ENCODE measurements at places on chromosomes 2 and 18.
A peak's percentile ranks its signal among the peaks of the same experiment; 100 is the strongest.

GRCh38 chr2:88355486-88355885 lies 97.0 kb downstream of the FOXI3 start:
- no peak for DNase-seq

- no peak for DNase-seq
These were observed 467 bp upstream of the WDR35 start for GRCh38 chr2:19990416-19990728.

- DNase-seq = no peak
These were observed 12.6 kb upstream of the KCMF1 start for GRCh38 chr2:84958135-84959059.

GRCh38 chr2:81304154-81304830 lies 999.7 kb upstream of the LRRTM1 start:
- DNase-seq = no peak

DNA sequence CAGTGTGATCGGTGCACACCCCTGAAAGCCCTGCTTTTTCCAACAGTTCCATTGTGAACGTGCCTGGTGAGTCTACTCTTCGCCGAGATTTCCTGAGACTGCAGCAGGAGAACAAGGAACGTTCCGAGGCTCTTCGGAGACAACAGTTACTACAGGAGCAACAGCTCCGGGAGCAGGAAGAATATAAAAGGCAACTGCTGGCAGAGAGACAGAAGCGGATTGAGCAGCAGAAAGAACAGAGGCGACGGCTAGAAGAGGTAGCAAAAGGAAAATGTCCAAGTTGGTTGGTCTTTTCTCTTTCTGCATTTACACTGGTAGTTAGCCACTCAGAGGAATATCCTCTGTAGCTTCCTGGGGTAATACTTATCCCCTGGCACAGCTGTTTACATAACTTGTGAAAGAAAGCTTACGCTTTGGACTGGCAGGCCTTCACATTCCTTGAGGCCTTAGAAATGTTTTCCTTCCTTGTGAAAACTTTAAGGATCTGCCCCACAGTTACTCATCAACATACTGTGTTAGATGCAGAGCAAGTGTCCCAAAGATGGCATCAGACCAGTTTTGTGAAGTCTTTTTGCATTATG lies 146.6 kb downstream of the MAP4K4 start:
- DNase-seq = no peak

GRCh38 chr2:216070195-216070594 lies 11.4 kb downstream of the PECR start:
- DNase-seq = no peak

DNA sequence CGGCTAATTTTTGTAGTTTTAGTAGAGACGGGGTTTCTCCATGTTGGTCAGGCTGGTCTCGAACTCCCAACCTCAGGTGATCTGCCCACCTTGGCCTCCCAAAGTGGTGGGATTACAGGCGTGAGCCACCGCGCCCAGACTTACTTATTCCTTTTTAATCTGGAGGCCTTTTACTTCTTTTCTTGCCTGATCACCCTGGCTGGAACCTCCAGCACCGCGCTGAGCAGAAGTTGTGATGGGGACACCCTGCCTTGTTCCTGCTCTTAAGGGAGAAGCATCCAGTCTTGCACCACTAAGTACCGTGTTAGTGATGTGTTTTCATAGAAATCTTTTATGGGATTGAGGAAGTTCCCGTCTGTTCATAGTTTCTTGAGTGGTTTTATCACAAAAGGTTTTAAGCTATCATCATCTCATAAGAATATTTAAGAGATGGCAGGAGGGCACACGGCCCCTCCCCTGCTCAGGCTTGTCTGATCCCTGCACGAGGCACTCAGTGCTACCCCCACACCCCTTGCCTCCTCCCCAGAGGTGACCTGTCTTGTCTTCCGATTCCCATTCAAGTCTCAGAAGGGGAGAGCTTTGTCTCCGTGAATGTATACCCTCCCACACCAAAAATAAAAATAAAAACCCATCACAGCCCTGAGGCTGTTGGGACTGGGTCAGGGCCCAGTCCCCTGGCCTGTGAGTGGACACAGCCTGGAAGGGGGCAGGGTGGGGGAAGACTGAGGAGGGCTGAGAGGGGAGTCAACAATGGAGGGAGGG lies 65.3 kb upstream of the SMAD7 start:
- peak; percentile 28 for DNase-seq

DNA sequence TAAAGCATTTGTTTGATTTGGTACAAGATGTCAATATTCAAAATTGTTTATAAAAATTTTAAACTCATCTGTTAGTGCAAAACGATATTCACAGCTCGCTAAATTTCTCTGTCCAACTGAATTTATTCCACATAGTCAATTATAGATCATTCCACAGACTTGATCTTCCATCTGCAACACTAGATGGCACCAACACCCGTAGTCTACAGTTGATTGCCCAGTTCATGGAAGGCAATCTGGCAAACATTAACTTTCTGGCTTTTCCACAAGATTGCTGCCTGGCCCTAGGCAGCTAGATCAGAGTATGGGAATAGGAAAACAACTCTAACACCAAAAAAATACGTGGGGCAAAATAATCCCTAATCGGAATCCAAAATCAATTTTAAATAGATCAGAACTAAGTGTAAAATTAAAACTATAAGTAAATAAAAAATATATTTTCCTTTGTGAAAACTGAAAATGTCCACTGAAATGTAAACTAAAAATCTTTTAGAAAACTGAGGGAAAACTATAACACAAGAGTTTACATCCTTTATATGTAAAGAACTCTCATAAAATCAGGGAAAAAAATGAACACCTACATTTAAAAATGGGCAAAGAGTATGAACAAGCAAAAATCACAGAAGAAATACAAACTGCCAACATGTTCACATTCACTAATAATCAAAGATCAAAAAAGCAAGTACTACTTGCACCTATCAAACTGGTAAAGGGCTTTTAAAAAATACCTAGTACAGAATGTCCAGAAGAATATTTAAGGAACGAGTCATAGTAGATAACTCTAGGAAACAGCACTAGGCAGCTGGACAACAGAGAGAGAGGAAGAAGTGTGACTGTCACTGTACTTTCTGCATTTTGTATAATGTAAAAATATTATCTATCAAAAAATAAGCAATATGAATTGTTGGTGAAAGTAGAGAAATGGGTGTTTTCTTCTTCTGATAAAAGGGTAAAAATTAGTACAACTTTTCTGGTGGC lies 35.0 kb downstream of the RTN4 start:
- DNase-seq = no peak

DNA sequence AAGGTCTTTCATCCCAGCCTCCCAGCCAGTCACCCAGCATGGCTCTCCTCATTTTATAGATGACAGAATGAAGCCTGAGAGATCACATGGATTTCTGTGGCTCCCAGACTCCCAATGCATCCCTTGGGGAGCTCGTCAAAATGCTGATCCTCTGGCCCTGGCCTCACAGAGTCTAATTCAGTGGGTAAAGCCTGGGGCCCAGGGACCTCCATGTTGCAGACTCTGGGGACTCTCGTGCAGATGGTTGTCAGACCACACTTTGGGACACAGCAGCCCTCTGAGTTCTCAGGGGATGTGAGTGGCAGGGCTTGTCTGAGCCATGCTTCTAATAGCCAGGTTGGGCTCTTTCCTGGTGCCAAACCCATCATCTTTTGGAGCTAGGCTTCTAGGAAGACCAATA lies 97.0 kb downstream of the CTIF start:
- no peak for DNase-seq

DNA sequence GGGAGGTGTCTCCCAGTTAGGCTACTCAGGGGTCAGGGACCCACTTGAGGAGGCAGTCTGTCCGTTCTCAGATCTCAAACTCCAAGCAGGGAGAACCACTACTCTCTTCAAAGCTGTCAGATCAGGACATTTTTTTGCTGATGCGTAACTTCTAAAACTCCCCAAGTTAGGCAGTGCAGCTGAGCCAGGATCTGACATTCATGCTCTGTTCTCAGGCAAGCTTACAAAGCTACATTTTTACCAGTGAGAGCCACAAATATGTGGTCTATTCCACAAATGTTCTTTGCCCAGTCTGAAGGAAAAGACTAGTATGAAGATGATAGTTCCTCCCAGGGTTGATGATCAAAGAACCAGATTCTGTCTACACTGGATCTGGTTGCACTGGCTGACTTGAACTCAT lies 184.1 kb downstream of the MTCL1 start:
- DNase-seq = no peak

GRCh38 chr18:56469582-56469981 lies 168.8 kb downstream of the TXNL1 start:
- no peak for DNase-seq

DNA sequence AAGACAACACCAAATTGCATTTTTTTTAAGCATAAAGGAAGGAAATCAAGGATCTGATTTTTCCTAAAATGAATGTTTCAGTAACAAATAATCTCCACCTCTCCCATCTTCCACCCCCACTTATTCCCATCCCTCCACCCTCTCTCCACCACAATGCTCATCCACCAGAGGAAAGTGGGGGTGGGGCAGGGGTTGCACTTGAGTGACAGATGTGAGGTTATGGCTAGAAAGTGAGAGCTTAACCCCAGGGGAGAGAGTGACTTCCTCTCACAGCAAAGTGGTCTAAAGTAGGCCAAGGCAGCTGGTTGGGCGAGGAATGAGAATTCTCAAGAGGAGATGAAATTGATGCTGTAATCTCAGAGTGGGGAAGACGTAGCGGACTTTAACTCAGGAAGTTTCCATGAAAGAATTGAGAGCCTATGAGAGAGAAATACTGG lies 104.7 kb downstream of the HNRNPLL start:
- DNase-seq = no peak

DNA sequence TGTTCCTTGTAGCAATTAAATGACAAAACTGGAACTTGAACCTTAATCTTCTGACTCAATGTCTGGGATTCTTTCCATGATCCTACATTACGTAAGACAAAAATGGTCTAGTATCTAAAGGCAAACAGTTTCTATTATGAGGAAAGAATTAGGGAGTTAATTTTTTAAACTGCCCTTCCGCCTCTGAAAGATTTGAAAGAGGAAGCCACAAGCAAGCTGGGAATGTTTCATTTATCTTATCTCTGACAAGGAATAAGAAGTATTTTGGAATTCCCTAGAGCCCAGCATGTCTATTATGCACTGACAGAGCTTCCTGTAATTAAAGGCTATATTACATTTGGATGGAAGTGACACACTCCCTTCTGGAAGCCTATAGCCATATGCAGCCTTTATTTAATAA lies 558.8 kb upstream of the CDH2 start:
- DNase-seq = no peak

DNA sequence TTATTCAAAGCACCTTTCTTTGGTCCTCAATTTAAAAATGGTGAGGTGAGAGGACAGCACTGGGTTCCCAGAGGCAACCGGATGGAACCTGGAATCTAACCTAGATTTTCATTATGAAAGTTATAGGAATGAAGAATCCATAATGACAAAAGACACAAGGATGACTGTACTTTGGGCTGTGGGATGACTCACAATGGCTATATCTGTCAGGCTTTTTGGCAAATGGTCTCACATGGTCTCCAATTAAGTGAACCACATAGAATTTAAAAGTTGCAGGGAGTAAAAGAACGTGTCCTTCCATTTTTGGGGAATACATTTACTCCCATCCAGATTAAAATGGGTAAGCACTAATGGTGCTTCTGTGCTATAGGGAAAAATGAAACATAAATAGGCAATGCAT lies 31.8 kb upstream of the LYPD1 start:
- DNase-seq = no peak

DNA sequence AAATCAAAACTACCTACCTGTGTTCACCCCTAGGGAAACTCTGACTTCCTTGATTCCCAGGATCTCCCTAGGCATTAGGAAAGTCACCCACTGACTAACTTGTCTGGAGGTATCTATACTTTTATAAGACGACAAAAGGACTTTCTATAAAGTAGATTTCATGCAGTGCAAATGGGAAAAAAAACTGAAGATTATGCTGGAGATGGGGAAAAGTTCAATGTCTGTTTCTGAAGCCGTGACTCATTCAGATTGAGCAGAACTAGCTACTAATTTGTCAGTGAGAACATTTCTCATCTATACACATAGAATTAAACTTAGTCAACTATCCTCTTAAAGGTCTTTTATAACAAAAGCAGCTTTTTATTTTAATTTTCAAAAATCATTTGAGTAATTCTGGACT lies 6.0 kb downstream of the SEPTIN10 start:
- no peak for DNase-seq

GRCh38 chr18:58190842-58191530 lies 147.0 kb downstream of the NEDD4L start:
- no peak for DNase-seq

DNA sequence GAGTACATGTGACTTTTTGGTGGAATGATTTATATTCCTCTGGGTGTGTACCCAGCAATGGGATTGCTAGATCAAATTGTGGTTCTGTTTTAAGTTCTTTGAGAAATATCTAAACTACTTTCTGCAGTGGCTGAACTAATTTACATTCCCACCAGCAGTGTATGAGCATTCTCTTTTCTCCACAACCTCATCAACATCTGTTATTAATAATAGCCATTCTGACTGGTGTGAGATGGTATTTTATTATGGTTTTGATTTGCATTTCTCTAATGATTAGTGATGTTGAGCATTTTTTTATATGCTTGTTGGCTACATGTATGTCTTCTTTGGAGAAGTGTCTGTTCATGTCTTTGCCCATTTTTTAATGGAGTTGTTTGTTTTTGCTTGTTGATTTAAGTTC lies 267.4 kb upstream of the NT5C1B start:
- no peak for DNase-seq

GRCh38 chr2:148303161-148303560 lies 282.3 kb downstream of the MBD5 start:
- no peak for DNase-seq

DNA sequence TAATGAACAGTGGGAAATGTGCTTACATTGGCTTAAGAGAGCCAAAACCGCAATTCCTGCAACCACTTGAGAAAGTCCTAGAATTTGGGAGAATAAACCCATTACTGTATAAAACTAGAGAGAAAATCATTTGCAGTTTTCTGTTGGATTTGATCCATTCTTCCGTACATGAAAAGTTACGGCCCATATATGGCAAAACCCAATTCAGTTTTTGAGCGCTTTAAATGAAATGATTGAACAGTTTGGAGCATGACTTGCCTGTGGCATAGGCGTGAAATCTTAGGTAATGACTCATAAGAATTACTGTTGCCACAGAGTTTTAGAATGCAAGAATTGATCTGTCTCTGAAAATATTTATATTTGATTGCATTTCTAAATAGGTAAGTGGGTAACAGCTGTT lies 52.0 kb downstream of the PHLPP1 start:
- no peak for DNase-seq

DNA sequence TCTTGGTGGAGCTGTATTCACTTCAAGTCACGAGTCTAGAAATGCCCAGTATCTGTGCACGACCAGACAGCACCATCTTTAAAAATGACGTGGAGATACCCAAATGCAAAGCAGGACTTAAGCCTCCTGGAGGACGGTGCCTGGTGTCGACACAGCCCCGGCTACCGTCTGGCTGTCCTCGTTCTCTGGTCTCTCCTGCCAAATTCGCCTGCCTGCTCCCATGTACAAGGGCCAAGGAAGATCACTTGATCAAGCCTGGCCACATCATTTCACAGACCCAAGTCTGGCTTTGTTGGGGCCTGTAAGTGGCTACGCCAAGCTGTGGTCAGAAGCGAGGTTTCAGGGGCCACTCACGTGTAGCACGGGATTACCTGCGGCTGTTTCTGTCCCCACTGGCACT lies 9.4 kb downstream of the ODC1 start:
- peak; percentile 46 for DNase-seq
